AG04450 (cell line): ENCODE measurements at places on chromosomes 1 and 21. TPM values are rescaled to one million over a fixed set of nuclear protein-coding genes. Genes with fewer than 3 reads are reported as not detected.

Gene KRTAP19-6
- polyA plus RNA-seq, result not detected in 2 replicates

Gene CD1E
- not detected in 2 replicates for polyA plus RNA-seq

GRCh38 chr1:203612932-203613682 is 13.5 kb upstream of the ATP2B4 start:
- DNase-seq, result no peak

DNA sequence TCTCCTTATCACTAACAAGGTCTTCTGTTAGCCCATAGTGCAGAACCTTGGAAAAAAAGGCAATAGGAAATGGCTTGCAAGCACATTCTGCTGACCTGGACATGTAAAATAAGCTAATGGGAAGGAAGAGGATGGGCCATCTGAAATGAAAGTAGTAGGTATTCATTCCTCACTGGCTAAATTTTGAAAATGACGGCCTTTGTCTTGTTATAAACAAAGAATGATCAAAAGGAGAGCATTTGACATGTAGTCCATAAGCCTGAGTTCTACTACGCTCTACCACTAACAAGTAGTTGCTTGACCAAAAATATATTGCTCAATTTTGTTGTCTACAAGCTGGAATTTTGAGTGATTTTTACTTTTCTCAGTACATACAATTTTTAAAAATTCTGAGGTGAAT is 75.6 kb downstream of the TBX15 start:
- DNase-seq, result no peak

- no peak for DNase-seq
Observed at GRCh38 chr1:22507587-22507986, 55.7 kb upstream of the EPHA8 start.

- no peak for DNase-seq
Observed at GRCh38 chr1:156796340-156797097, 20.1 kb downstream of the SH2D2A start.

- no peak for DNase-seq
Observed at GRCh38 chr1:59279645-59280044, 17.2 kb upstream of the FGGY start.

- DNase-seq, result no peak
Observed at GRCh38 chr1:40404670-40405462, 31.3 kb downstream of the SMAP2 start.

GRCh38 chr1:47031585-47031984 is 8.1 kb downstream of the CYP4X1 start:
- no peak for DNase-seq

DNA sequence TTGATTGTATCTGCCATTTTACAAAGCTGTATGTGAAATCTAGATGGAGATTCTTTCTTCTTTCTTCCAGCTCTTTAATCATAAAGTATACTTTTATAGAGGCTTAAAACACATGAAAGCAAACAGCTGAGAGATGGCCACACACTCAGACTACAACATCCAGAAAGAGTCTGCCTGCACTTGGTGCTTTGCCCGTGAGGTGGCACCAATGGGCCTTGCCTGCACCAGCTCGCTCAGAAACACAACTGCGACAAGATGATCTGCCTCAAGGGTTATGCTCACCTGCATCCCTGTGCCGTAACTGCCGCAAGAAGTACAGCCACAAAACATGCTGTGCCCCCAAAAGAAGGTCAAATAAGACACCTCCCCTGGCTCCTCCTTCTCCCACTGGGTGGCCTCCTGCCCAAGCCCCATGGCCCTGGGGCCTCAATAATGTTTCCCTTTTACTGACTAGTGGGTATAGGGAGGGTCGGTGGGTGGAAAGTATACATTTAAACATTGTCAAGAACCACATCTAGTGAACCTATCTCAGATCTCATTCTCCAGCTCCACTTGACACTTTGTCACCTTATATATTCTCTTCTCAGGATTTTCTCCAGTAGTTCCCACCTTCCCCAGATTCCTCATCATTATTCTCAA is 66.7 kb upstream of the ANGPTL3 start:
- peak; percentile 6 for DNase-seq

Gene EPHA2
- 19.1 and 26.0 TPM in 2 replicates for polyA plus RNA-seq

Gene OR2L13
- polyA plus RNA-seq, result not detected in 2 replicates

DNA sequence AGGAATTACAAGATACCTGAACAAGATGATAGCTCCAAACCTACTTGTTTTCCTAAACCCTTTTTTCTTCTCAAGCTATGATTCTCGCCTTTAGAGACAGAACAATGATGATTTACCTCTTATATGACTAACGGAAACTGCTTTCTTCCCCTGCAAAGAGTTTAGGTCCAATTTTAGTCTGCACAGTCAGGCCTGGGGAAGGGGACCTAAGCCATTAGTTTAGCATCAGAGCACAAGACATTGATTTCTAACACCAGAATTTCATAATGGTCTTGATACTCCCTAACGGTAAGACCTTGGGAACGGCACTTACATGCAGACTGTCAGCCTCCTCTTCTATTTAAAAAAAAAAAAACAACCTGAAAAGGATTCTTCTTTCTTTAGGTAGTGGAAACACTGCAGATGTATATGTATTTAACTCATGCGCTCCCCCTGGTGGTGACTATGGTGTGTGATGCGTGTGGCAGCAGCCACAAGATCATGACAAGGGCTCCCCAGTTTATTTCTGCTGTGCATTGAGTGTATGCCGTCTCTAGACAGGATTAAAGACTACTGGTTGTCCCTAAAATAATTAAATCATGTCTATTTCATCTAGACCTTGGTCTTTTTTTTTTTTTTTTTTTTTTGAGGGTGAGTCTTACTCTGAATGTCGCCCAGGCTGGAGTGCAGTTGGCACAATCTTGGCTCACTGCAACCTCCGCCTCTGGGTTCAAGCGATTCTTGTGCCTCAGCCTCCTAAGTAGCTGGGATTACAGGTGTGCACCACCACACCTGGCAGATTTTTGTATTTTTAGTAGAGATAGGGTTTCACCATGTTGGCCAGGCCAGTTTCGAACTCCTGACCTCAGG is 37.3 kb upstream of the TMEM222 start:
- DNase-seq, result peak; percentile 53

- no peak for DNase-seq
Observed at GRCh38 chr1:235246022-235246948, 81.7 kb downstream of the ARID4B start.

GRCh38 chr1:238052496-238053266 is 162.0 kb upstream of the ZP4 start:
- no peak for DNase-seq

GRCh38 chr1:87888446-87888845 is 559.8 kb downstream of the LMO4 start:
- DNase-seq, result no peak

Gene MCL1
- 107 and 138 TPM in 2 replicates for polyA plus RNA-seq

Gene CELA2A
- polyA plus RNA-seq, result not detected in 2 replicates

- no peak for DNase-seq
Observed at GRCh38 chr1:12063141-12064072, at the start of gene TNFRSF8. Gene TNFRSF8, plus strand, starts transcription at chr1:12063303. Its CDS starts 296 bp downstream, at chr1:12063599.

Gene INTS3
- polyA plus RNA-seq, result 44.5 and 45.1 TPM in 2 replicates

DNA sequence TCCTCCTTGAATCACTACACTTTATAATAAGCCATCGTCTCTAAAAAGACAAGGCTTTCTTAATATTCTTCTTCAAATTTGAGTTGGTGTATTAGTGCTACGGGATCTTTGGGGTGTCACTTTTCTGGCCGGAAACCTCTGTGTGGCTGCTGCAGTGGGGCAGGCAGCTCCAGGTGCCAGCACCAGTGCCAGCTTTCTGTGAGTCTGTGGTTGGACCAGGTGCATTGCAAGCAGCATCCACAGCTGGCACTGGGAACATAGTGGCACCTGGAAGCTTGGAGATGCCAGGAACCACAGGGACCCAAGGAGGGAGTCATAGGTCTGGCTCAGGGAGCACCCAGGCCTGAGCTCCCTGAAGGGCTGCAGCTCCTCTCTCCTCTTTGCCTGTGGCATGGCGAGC is 111.8 kb upstream of the RUNX3 start:
- no peak for DNase-seq

Gene TMEM51
- polyA plus RNA-seq, result 25.5 and 28.6 TPM in 2 replicates

- no peak for DNase-seq
Observed at GRCh38 chr1:244060686-244061085, 9.6 kb downstream of the ZBTB18 start.

DNA sequence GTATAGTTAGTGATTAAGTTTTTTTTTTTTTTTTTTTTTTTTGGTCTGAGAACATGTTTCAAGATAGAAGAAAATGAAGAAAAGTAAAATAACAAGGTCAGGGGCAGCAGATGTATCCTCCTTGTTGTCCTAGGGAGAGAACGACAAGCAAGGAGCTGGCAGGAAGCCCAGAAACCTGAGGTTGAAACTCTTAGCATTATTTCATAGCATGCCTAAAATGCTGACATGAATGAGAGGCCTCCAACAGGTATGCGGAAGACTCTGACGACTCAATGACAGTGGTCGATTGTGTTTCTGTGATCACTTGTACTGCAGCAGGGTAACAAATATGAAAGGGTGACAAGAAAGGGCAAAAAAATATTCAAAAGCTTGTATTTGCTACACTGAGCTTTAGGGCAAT is 415.9 kb downstream of the PLA2G4A start:
- DNase-seq, result no peak

Gene AGT
- polyA plus RNA-seq, result 6.2 and 8.4 TPM in 2 replicates

Gene FCGR1A
- polyA plus RNA-seq, result not detected in 2 replicates
